ENCODE measurements at places on chromosomes 7 and 10. TPM values are rescaled to one million over a fixed set of nuclear protein-coding genes. Genes with fewer than 3 reads are reported as not detected.

DNA sequence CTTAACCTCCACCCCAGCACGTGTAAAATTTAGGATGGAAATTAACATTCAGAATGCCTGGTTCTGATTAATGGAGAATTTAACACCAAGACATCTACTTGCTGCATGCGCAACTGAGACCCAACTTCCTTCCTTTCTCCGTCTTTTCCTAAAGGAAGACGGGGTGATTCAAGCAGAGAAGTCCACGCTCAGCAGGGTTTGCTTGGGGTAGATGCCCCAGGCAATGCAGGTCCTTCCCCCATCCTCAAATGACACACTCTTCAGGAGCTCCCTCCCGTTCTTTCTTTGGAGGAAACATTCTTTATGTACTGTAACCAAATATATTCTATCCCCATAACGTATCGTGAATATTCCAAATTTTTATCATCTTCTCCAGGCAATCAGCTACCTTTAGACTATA is 47.0 kb downstream of the FAM171A1 start:
- peaks cover 23% of the 10 kb centered on the region for H3K4me1 ChIP-seq
- H3K36me3 ChIP-seq = no peaks in the 10 kb centered on the region
- no peak overlapping the region for H3K27ac ChIP-seq
- DNase-seq = no peak

SFMBT2 gene
- total RNA-seq = 3.8 TPM

GRCh38 chr10:71125749-71126107 is 86.6 kb upstream of the UNC5B start:
- no peak overlapping the region for H3K4me3 ChIP-seq
- H3K36me3 ChIP-seq = no peaks in the 10 kb centered on the region

GRCh38 chr10:70756700-70757360 is 28.3 kb downstream of the TBATA start:
- no peaks in the 10 kb centered on the region for H3K4me1 ChIP-seq
- H3K36me3 ChIP-seq = no peaks in the 10 kb centered on the region
- H3K27ac ChIP-seq = no peak overlapping the region
- H3K4me3 ChIP-seq = no peak overlapping the region

ARMC3 gene
- not detected for total RNA-seq

DNA sequence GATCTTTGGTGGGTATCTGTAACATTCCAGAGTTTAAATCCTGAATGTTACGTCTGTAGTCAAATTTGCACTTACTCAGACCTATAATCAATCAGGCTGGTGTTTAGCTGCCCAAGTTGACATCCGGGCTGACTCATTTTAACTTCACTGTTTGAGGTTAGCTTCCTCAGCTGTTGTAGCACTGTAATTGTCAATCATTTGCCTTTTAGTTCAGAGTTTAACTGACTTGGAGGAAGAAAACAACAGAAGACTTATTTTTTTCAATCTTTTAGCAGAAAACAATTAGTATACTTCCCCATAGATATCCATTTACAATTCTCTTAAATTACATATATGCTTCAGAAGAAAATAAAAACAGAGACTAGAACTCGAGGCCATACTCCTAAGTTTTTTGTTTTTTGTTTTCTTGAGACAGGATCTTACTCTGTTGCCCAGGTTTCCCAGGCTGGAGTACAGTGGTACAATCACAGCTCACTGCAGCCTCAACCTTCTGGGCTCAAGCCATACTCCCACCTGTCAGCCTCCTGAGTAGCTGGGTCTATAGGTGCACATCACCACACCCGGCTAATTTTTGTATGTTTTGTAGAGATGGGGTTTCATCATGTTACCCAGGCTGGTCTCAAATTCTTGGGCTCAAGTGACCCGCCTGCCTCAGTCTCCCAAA is 38.5 kb upstream of the LRRC17 start:
- H3K4me1 ChIP-seq = peaks cover 8% of the 10 kb centered on the region
- peak overlapping the region; percentile 89 for H3K27ac ChIP-seq

- no peak overlapping the region for H3K4me3 ChIP-seq
- no peak overlapping the region for H3K27ac ChIP-seq
- H3K36me3 ChIP-seq = no peaks in the 10 kb centered on the region
- H3K27me3 ChIP-seq = no peaks in the 10 kb centered on the region
- no peaks in the 10 kb centered on the region for H3K4me1 ChIP-seq
Measured at GRCh38 chr10:114987995-114988394, 50.0 kb downstream of the TRUB1 start.

DNA sequence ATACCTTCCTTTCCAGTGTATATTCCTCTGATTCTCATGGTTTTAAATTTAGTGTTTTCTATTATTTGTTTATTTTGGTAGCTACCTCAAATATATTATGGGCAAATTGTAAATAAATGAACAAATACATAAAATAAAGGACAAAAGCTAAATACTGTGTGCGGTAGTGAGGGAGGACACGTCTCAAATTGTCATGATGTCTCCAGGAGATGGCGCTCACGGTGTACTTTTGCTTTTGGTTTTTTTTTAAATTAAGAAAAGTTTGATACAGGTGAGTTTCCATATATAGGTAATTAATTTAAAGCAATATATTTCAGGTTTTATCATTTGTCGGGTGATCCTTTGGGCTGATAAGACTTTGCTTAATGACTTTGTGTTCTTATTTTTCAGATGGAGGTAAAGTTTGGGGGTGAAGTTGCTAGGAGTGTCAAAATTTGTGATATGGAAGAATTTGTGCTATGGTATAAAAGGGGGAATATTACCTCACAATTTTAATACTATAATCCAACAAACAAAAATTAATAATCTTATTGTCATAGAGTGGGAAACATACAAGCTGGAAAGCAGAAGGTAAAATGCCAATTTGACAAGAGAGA is 68.4 kb upstream of the TMEM229A start:
- peak; percentile 35 for DNase-seq
- H3K36me3 ChIP-seq = no peaks in the 10 kb centered on the region
- H3K27me3 ChIP-seq = no peaks in the 10 kb centered on the region

RSBN1L gene
- total RNA-seq = 19.2 TPM

- no peak overlapping the region for H3K4me3 ChIP-seq
- H3K27me3 ChIP-seq = no peaks in the 10 kb centered on the region
- no peaks in the 10 kb centered on the region for H3K4me1 ChIP-seq
- no peaks in the 10 kb centered on the region for H3K36me3 ChIP-seq
- H3K27ac ChIP-seq = no peak overlapping the region
- DNase-seq = no peak
Measured at GRCh38 chr10:48495282-48496045, 109.4 kb downstream of the ARHGAP22 start.

STEAP4 gene
- 0.88 TPM for total RNA-seq

ENO4 gene
- 0.43 TPM for total RNA-seq

HPSE2 gene
- total RNA-seq = 2.4 TPM

GRCh38 chr7:95467912-95468607 is 17.7 kb upstream of the ASB4 start:
- no peaks in the 10 kb centered on the region for H3K27me3 ChIP-seq
- H3K36me3 ChIP-seq = no peaks in the 10 kb centered on the region
- H3K27ac ChIP-seq = no peak overlapping the region
- no peak for DNase-seq
- H3K4me1 ChIP-seq = no peaks in the 10 kb centered on the region
- H3K4me3 ChIP-seq = no peak overlapping the region
